Stimulated activated CD8-positive, alpha-beta memory T cell treated with anti-CD3 and anti-CD28 coated beads, Interleukin-7, amount 100 ng/mL, for 24 hours (primary cell): ENCODE measurements at places on chromosomes 13 and 19.

GRCh38 chr13:36251017-36251416 is 36.7 kb upstream of the SOHLH2 start:
- no peak for DNase-seq

DNA sequence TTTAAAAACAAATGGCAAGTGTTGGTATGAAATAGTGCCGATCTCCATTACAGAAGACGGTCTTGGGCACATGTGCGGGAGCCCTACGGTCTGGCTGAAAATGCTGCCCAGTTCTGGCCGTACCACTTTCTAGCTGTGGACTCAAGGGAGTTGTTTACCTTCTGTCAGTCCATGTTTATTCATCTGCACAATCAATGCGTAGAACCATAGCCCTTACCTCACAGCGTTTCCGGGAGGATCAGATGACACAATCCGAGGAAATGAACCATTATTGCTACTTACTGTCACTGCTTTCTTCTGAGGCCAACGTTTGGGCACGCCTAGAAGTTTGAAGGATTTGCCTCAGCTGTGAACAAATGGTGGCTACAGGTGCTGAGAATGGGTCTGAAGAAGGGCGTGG is 31.2 kb downstream of the GADD45B start:
- DNase-seq = no peak

GRCh38 chr19:51688671-51689571 is 4.2 kb upstream of the SPACA6 start:
- no peak for DNase-seq

GRCh38 chr13:51728972-51729371 is 75.0 kb downstream of the DHRS12 start:
- DNase-seq = no peak

- no peak for DNase-seq
Measured at GRCh38 chr13:28607187-28607955, 51.6 kb upstream of the POMP start.

DNA sequence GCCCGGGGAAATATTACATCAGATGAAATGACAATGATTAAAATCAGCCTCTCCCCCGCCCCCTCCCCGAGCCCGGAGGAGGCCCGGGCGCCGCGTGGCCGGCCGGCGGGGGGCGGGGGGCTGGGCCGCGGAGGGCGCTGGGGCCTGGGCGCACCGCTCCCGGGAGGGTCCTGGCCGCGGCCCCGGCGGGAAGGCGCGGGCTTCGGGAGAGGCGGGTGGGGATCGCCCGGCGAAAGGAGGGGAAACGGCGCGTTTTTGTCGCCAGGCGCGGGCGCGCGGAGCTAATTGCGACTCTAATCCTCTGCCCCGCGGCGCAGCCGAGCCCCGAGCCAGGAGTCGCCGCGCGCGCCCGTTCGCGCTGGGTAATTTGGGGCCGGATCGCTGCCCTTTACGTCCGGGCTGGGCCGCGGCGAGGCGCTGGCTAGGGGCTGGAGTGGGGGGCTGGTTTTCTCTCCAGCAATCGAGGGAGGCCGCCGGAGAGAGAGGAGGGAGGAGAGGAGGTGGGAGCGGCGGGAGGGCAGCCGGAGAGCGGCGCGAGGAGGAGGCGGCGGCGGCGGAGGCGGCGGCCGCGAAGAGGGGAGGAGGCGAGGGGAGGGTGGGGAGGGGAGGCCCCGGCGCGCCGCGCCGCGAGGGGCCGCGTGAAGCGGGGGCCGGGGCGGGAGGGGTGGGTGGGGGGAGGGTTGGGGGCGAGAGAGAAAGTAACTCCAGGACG is at the start of gene KCTD15:
TSS of gene KCTD15 (plus strand) at position 707 of the 712 bp plus-strand sequence. CDS start 3,585 bp downstream, outside the sequence.
- DNase-seq = no peak

DNA sequence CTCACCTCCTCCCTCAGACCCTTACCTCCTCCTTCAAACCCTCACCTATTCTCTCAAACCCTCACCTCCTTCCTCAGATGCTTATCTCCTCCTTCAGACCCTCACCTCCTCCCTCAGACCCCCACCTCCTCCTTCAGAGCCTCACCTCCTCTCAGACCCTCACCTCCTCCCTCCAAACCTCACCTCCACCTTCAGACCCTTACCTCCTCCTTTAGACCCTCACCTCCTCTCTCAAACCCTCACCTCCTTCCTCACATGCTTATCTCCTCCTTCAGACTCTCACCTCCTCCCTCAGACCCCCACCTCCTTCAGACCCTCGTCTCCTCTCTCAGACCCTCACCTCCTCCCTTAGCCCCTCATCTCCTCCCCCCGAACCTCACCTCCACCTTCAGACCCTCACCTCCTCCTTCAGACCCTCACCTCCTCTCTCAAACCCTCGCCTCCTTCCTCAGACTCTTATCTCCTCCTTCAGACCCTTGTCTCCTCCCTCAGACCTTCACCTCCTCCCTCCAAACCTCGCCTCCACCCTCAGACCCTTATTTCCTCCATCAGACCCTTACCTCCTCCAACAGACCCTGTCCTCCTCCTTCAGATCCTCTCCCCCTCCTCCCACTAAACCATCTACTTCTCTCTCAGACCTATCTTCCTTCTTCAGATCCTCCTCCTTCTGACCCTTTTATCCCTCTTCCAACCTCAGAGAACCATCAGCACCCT is 2.5 kb upstream of the BCL3 start:
- no peak for DNase-seq

- DNase-seq = no peak
Measured at GRCh38 chr13:38564256-38565150, 122.4 kb upstream of the FREM2 start.

- peak; percentile 12 for DNase-seq
Measured at GRCh38 chr19:34171539-34171876, 796 bp upstream of the LSM14A start.

DNA sequence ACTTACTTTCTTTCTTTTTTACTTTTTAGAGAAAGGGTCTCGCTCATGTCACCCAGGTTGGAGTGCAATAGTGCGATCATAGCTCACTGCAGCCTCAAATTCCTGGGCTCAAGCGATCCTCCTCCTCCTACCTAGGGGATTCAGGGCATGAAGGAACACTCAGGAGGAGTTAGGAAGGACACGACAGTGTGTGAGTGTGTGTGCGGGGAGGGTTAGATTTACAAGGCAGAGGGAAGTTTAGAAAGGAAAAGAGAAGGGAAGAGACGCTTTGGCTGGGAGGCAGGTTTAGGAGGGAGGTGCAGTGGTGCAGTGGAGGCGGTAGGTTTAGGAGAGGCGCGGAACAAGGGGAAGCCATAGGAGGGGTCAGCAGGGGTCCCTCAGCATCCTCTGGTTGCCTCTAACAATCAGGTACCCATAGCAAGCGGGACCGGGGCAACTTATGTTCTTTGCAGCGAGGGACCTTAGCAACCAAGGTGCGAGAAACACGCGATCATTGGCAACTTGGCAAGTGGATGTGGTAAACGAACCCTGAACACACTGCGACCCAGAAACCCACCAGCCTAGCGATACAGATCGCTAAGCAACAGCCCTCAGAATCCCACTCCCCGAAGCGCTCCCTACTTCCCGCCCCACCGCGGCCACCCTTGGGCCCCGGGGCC is 501 bp downstream of the SIRT2 start:
- DNase-seq = no peak

GRCh38 chr13:97429681-97430081 is 4.3 kb upstream of the RAP2A start:
- no peak for DNase-seq

GRCh38 chr19:40277356-40278059 is 7.6 kb downstream of the AKT2 start:
- no peak for DNase-seq

GRCh38 chr13:45372189-45373161 is 31.5 kb upstream of the TPT1 start:
- no peak for DNase-seq
